ENCODE measurements at places on chromosomes 12 and 14.

- no peak for DNase-seq
Measured at GRCh38 chr14:63508033-63508432, 35.1 kb downstream of the PPP2R5E start.

DNA sequence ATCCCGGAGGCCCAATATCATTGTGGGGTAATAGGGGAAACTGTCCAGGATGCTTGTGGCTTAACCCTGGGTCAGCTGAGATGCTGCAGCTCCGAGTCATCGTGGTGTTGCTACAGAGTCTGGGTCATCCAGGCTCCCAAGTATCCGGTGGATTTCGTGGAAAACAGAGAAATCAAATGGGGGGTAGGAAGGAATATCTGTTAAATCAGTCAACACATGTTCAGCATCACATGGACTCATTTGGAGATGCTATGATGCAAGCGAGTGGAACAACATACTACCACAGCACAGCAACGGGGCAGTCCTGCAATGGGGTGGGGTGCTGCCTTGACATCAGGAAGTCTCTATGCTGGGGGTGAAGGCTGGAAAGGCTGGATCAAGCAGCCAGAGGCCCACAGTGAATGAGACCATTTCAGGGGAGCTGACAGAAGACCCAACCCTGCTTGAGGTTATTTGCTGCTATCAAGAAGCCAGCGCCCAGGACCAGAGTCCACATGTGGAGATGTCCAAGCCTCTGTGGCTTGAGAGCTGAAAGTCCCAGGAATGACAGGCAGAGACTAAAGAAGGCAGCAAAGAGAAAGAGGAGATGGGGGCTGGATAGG is 22.9 kb downstream of the VDR start:
- DNase-seq, result no peak

DNA sequence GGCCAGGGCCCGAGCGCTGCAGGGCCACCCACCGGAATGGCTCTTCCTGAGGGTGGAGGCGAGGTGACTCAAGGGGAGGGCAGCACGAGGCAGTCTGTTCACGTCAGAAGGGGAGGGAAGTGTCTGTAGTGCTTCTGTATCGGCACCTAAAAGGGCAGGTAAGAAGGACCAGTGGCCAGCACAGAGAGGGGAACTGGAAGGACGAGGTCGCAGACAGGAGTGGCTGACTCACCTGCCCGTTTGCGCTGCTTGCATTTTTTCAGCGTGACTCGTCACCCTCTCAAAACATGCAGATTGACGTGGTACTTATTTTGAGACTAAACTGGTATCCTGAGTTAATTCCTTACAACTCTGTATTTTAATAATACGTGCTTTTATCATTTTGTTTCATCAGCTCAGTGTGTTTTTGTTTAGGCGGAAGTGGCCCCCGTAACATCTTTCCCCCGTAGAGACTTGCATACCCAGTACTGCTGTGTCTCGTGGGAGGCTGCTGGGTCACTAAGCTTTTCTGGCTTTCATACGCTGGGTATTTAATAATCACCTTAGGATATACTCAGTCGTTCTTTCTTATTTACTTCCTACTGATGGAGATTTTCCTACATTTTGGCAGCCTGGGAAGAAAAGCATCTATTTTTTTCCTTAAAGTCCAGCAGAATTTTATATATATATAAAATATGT is 26.4 kb downstream of the SFSWAP start:
- DNase-seq, result no peak

DNA sequence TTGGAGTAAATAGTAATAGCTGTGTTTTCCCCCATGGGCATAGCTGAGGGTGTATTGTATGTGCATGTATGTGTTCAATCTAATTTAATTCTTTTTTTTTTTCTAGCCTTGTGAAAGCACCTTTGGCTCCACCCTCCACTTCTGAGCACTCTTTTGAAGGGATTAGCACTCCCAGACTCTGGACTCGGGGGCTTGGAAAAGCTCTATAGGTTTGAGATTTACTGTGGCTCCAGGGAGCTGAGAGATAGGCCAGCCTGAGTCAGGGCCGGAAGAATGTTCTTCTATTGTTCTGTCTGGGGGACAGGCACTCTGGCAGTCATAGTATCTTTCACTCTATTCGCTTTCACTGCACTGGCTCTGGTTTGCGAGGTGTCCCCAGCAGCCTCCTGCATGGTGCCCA is 540.0 kb upstream of the TBX3 start:
- no peak for DNase-seq

GRCh38 chr14:52310541-52310940 is 3.6 kb upstream of the PTGER2 start:
- DNase-seq, result no peak

- DNase-seq, result no peak
Measured at GRCh38 chr12:122732170-122732569, 1.5 kb upstream of the HCAR1 start.

- no peak for DNase-seq
Measured at GRCh38 chr12:92552412-92553108, 150.2 kb upstream of the PLEKHG7 start.

DNA sequence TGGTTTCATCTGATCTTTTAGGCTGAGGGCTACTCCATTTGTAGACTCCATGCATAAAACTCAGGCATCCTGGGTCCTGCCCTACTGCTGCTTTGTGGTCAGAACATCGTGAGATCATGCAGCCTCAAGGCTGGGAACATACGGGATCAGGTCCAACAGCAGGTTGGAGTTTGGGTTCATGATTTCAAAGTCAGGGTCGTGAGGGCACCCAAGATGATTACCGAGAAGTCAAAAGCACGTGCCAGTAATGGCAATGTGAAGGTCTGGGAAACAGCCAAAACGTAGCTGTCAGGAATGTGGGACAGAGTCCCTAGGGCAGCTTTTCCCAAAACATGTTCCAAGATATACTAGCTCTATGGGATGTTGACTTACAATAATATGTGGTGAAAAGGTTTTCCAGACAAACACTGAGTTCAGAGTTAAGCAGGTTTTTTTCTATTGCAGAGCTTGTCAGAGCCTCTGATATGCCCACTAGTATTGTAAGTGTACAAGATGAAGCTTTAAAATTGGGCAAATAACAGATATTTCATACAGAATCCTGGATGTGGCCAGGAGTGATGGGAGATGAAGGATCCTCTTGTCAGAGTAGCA is 130.3 kb upstream of the DNM1L start:
- no peak for DNase-seq
